Stimulated activated CD4-positive, alpha-beta T cell treated with anti-CD3 and anti-CD28 coated beads, Interleukin-15, amount 100 ng/mL, for 48 hours (primary cell): ENCODE measurements at places on chromosomes 4 and X.

- DNase-seq = no peak
Observed at GRCh38 chr4:157035471-157035870, 40.5 kb upstream of the GLRB start.

GRCh38 chr4:1360423-1361283, 13.6 kb downstream of the UVSSA start:
- no peak for DNase-seq

- no peak for DNase-seq
Observed at GRCh38 chrX:153820601-153821000, 9.7 kb downstream of the PDZD4 start.

- no peak for DNase-seq
Observed at GRCh38 chr4:102326951-102327350, 18.3 kb downstream of the SLC39A8 start.

DNA sequence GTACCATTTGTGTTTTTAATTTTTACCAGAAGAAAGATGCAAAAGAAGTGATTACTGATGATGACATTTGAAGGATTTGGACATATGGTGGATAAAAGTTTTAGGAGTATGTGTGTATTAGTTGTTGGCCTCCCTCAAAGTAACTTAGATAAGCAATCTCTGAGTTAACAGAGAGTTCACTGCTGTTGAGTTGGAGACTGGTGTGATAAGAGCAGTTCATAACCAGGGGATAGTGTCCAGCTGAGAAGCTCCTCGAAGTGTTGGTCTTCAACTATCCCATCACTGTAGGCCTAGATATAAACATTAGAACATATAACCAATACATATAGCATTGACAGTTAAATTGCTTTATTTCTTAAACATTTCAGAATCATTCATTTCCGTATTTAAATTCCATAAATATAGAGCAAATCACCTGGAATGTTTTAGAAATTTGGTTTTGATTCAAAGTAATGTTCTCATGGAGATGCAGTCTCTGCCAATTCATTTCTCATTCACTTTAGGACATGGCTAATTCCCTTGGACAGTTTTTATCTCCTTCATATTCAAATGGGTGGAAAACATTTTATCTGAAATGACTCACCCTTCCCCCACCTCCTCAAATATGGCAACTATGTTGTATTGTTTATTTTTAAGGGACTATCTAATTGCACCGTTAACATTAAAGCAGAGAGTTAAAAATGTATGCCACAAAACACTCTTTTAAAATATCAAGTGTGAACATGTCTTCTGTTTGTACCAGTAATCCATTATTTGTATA, 136.8 kb upstream of the SLC4A4 start:
- DNase-seq = no peak

GRCh38 chr4:113407409-113407808, 354.1 kb downstream of the CAMK2D start:
- no peak for DNase-seq

GRCh38 chr4:2806390-2807355, 13.8 kb downstream of the SH3BP2 start:
- DNase-seq = no peak

DNA sequence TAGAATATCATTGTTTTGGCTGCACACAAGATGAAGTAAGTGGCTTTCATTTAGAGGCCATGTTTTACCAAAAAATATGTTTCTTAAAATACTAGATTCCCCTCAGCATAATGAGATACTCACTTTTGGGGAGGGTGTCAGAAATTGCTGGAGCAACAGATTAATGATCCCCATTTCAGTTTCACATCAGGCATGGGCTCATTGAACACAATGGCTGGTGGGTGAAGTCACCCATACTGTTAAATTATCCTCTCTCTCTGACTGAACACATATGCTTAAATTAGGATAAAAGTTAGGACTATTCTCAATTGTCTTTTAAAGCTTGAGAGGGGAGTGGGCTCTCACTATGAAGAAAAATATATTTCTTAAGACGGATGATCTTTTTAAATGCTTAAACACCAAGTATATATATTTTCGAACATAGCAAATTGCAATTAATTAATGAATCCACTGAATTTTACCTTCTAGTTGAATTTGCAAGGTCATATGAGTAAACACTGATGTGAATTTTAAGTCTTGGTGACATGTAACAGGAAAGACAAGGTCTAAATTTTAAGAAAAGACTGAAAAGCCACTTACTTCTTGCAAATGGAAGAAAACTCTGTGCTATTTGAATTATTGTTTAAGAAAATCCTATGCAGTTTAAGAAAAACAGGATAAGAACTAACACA, 2.5 kb downstream of the GPM6A start:
- DNase-seq = no peak

DNA sequence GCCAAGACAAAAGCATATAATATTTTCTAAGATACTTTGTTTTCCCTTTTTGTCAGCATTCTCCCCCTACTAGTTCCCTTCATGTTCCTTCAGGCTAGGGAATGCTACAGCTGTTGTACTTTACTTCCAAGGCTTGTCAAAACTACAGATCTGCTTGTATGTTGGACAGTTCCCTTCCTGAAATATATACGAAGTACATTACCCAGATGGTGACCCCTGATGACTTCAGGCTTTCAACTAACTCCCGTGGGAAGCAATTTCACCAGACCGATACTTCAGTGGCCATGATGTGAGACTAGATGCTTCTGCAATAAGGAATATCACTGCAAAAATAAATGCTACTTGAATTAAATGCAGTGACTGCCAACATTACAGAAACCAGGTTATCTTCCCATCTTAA, 332.8 kb downstream of the SH2D1A start:
- DNase-seq = no peak

GRCh38 chrX:41303013-41303412, 30.9 kb upstream of the DDX3X start:
- no peak for DNase-seq

DNA sequence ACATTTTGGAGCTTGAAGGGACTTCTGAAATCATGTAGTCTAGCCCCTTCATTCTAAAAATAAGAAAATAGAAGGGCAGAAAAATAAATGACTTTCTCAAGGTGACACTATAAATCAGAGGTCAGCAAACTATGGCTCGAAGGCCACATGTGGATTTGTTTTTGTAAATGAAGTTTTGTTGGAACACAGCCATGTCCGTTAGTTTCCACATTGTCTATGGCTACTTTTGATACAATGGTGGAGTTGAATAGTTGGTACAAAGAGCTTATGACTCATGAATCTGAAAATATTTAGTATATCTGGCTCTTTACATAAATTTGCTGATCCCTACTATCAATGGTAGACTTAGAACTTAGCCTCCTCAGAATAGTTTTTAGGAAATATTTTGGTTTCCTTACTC, 302.4 kb upstream of the PRPS2 start:
- DNase-seq = no peak

GRCh38 chr4:20532871-20533870, 167.1 kb upstream of the PACRGL start:
- DNase-seq = no peak

GRCh38 chrX:78321809-78322208, 5.6 kb downstream of the CYSLTR1 start:
- DNase-seq = no peak

GRCh38 chr4:56051029-56051709, 102.4 kb downstream of the CEP135 start:
- no peak for DNase-seq
